ENCODE measurements at places on chromosomes 1 and 21.

- no peak for DNase-seq
These were observed 253.4 kb upstream of the CSF3R start for GRCh38 chr1:36735939-36736730.

DNA sequence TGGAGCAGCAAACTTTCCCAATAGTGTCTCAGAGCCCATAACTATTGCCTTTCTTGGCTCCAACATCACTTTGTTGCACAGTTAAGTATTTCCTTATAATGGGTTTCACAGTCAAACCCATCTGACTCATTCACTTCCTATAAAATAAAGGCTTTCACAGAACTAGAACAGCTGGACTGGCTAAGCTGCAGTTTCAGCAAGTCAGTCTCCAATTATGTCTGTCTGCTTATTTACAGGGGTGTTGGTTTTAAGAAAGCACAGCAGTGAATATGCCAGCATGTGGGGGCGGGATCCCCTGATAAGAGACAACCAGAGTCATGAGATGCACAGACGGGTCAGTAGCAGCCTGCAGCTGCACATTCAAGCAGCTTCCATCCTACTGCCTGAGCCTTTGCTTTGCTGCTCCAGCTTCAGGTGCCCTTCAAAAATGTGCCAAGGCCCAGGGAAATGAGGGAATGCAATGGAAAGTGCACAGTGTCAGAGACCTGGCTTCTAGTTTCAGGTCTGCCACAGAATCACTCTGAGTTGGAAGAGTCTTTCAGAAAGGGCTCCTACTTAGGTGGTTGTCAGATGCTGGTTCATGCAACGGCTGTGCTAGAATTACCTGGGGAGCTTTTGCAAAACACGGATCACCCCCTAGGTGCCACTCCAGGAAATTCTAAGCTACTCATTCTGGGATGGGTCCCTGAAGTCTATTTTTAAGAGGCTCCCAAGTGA lies 24.8 kb downstream of the RNF19B start:
- DNase-seq: no peak

GRCh38 chr1:82880506-82880905 lies 1079.8 kb downstream of the ADGRL2 start:
- DNase-seq: no peak

DNA sequence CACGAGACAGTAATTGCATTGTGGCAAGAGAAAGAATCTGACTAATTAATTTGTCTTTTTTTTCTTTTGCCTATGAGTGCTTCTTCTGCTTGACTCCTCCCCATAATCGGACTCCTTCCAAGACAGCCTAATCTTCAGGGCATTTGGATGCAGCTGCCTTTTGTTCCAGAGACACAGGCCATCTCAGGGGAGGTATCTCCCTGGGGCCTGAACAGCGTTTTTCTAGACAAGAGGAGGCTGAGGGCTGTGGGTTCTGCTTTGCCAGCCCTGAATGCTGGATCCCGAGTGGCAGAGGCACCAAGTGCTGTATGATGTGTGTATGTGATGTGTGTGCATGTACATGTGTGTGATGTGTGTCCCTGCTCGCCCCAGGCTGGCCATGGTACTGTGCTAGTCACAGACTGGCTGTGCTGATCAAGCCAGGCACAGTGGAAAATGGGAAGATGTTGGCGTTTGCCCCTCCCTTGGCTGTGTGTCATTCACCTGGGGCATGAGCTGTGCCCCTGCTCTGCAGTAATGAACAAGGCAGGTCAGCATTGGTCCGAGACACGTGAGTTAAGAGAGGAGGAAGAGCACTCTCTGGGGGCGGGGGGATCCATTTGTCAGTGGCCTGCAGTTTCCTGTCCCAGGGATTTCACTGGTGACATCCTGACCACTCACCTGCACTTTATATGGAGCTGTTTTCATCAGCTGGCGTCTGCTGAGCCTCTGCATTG lies 77.2 kb downstream of the ADARB1 start:
- no peak for DNase-seq

GRCh38 chr1:194062526-194062925 lies 876.1 kb upstream of the B3GALT2 start:
- DNase-seq: no peak

DNA sequence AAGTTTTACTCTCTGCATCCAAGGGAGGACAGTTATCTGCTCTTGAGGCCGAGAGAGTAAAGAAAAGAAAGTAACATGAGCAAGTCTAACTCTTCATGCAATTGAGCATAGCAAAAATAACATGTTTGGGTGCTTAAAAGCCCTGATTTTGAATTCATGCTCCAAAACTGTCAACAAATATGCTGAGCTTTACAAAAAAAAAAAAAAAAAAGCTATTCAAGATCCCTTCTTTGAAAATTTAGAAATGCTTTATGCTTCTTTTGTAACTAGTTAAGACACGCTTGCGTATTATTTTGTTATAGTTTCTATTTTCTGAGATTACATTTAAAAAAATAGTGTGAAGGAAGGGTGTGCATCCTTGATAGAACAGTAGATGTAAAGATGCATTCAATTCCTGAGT lies 1733.0 kb downstream of the MRPL39 start:
- no peak for DNase-seq

- no peak for DNase-seq
These were observed 11.3 kb upstream of the LRRC8D start for GRCh38 chr1:89809556-89809955.

GRCh38 chr1:211642870-211643269 lies 32.6 kb downstream of the NEK2 start:
- DNase-seq: no peak

GRCh38 chr1:112537456-112537855 lies 28.7 kb downstream of the WNT2B start:
- no peak for DNase-seq

DNA sequence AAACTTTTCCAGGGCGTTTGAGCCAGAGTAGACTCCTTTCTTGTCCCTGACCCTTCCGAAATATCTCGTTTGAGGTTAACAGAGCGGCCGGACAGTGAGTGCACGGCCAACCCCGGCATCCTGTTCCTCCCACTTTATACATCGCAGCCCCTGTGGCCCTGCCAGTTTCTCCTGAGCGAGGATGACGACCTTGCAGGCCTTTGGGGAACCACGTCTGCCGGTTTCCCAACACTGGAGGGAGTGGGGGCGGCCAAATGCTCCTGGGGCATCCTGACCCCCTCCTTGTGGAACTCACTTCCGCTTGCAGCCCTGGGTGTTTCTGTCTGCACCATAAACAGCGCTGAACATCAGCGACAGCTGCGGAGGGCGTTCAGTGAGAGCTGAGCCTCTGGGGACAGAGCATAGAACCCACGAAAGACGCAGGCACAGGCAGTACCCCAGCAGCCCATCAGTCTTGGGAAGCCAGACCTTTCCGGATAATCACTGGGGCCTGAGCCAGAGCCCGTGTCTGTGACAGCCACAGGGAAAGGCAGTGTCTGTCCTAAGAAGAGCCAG lies 4.8 kb upstream of the KCNAB2 start:
- no peak for DNase-seq

- no peak for DNase-seq
These were observed 49.8 kb upstream of the MTF2 start for GRCh38 chr1:93029317-93029716.

DNA sequence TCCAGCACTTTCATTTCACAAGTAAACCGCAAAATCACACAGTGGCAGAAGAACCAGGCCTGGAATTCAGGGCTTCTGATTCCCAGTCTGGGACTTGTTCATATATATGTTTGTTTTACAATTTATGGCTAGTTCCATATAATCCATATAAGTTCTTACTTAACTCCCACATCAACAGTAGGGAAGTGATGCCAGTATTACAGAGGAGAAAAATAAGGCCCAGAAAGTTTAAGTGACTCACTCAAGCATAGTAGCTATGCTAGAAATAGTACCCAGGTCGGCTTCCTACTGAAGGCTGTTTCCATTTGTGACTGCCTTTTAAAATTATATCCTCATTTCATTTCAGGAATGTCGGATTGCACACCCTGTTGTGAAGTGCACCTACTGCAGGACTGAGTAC lies 1.4 kb downstream of the FAM76A start:
- DNase-seq: no peak

GRCh38 chr1:9558946-9559545 lies 19.8 kb downstream of the SLC25A33 start:
- DNase-seq: no peak

DNA sequence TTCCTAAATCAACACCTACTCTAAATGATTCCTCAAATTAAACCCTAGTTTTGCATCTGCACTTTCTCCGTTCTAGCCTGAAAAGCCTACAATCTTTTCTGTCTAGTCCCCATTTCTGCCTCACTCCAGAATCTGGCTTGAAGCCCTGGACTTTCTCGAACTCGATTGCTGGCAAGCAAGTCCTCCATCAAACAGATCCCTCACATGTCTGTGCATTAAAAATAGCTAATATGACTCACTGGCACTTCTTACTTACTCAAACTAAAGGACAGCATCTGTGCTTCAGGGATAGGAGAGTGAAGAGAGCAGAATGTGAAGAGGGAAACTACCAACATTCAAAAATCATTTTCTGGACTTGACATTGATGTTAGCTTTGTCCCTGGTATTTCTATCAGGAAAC lies 51.8 kb upstream of the CXADR start:
- DNase-seq: no peak

GRCh38 chr1:8155528-8156186 lies 129.5 kb upstream of the ERRFI1 start:
- DNase-seq: no peak

GRCh38 chr1:237205400-237206064 lies 163.5 kb downstream of the RYR2 start:
- no peak for DNase-seq

- no peak for DNase-seq
These were observed 33.4 kb downstream of the DOCK7 start for GRCh38 chr1:62654744-62655143.

DNA sequence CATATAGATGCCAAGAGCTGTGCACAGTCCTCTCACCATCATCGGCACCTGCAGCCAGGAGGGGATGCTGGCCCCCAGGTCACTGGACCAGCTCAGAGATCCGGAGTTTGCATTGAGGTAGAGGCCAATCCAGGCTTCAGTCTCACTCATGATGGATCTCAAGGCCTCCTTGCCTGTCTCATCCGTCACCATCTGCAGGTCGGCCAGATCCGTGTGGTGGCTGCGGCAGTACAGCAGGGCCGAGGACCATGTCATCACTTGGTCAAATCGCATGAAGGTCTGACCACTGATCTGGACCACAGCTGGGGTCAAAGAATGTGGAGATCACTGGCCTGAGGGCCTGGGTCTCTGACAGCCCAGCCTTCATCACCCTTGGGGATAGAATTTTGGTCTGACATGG lies 6.6 kb downstream of the CLEC20A start:
- no peak for DNase-seq

DNA sequence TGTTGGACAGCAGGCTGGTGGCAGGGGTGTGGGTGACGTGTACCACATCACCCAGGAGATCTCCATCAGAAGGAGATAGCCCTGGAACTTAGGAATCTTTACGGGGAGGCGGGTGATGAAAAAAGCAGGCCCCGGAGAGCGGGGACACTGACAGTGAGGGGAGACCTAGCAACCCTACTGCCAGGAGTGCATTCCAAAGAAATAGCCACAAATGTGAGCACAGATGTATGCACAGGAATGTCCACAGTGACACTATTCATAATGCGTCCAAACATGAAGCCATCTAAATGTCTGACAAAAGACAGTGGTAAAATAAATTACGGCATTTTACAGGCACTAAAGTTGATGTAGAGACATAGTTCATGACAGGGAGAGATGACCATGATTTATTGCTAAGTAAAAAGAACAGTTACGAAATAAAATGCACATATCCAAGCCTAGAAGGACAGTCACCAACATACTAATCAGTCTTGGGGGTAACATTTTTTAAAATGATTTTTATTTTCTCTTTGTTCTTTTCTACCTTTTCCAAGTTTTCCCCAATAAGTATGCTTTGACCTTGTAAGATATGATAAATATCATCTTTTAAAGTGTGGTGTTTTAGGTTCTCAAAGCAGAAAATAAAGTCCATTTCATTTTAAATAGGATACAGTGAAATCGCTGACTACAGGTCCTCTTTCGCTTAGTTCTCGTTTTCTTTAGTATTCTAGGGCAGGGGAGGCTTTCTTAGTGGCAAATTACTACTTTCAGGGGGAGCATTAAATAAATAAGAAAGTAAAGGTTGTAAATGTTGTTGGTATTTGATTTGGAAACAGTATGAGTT lies 21.3 kb downstream of the CD247 start:
- DNase-seq: no peak

DNA sequence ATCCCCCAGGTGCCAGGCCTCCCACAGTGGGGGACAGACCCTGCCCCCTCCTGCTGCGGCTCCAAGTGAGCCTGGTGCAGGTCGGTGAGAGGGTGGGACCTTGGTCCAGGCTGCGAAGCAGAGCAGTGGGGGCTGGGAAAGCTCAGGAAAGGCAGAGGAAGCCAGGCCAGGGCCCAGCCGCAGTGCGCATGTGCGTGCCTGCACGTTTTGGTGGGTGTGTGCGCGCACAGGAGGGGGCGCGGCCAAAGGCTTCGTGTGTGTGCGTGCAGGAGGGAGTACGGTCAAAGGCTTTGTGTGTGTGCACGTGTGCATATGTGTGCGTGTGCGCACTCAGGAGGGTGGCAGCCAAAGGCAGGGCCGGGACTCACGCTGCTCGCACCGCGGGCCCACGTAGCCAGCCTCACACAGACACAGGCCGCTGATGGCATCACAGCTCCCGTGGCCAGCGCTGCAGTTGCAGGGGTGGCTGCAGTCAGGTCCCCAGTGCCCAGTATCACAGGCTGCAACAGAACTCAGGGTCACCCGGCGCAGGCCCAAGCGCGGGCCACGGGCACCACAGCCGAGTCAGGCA lies 45.9 kb downstream of the ARHGEF16 start:
- no peak for DNase-seq

GRCh38 chr1:233005156-233005555 lies 54.7 kb downstream of the NTPCR start:
- DNase-seq: no peak

GRCh38 chr1:145947551-145947950 lies 10.3 kb downstream of the LIX1L start:
- no peak for DNase-seq

All from NCI-H2107 (cell line).